ENCODE measurements at places on chromosomes 12 and 14.

- no peak for DNase-seq
These were observed 302.0 kb upstream of the SYT1 start for GRCh38 chr12:78562368-78563205.

GRCh38 chr12:62618930-62619329 lies 152.3 kb downstream of the MON2 start:
- DNase-seq = no peak

GRCh38 chr12:111377440-111377839 lies 8.5 kb upstream of the PHETA1 start:
- no peak for DNase-seq

- DNase-seq = no peak
These were observed 14.6 kb downstream of the CHST11 start for GRCh38 chr12:104471336-104471735.

DNA sequence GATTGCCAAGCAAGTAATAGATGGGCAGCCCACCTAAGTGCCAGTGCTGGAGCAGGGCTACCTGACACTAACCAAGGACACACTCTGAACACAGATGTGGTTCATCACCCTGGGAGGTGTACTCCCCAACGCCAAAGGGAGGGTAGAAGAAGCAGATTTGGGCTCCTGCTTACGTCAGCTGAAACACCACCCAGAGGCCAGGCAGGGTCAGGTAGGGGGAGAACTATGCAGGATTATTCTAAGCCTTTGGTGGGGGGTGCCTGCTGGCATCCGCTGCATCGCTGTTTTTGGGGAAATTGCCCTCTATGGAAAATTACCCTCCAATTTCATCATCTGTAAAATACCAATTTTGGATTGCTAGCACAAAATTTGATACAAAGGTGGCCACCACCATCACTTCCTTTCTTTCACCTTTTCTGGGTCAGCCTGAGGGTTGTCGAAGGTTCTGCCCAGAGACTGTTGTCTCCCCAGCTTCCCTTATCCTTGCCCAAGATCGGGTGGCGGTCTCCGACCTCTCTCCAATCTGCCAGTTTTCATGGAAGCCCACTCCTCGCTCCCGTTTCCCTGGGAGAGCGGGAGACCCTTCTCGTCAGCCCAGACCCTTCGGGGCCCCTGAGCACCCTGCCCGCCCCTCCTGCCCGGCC lies 535 bp downstream of the BIN2 start:
- DNase-seq = no peak

GRCh38 chr14:88613552-88614010 lies 50.7 kb downstream of the ZC3H14 start:
- DNase-seq = no peak

DNA sequence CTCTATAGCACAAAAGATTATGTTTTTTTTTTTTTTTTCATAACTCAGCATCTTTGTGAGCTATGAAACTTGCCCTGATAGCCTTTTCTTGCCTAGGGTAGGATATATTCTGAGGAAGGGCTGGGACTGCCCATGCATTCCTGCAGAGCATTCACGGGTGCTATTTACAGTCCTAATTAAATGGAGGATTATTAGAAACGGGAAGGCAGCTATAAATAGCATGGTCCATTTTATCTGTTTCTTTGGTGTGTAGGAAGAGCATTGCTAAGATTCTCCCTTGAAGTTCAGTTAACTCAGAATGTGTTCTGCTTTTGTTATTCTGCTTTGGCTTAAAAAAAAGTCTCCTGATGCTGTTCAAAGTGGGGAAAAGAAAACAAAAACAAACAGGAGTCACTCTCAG lies 630.9 kb downstream of the DIO2 start:
- DNase-seq = no peak

- DNase-seq = no peak
These were observed 7.1 kb downstream of the SNRNP35 start for GRCh38 chr12:123465084-123465483.

DNA sequence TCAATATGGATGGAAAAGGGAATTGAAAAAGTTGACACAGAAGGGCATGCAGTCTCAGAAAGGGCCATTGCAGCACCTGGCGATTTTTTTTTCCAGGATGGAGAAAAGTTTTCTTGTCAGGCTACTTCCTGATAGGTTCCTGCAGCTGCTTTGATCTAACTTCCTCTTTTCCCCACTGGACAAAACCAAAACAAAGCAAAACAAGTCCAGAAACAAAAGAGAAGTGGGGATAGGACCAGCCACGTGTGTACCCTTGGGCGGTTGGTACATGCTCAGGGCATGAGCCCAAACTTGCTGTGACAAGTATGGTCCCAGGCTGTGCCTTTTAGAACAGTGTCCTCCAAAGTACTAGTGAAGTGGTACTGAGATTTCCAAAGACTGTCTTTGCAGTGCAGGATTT lies 89.8 kb downstream of the CHST11 start:
- DNase-seq = no peak

DNA sequence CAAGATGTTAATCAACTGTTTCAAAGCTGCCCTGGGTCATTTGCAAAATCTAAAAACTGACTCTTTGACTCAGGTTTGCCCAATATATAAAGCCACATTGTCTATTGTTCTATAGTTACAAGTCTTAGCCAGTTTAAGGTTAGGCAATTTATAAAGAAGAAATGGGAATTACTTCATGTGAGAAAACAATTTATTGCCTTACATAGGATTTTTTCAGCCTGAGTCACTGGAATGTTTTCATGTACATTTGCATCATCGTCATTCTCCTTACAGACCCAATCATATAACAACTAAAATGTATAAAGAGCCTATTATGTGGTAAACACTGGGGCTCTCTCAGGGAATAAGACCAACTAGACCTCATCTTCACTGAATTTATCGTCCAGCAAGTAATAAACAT lies 100.3 kb upstream of the PLEKHG7 start:
- DNase-seq = no peak

- no peak for DNase-seq
These were observed 113.0 kb downstream of the DYRK2 start for GRCh38 chr12:67761566-67761965.

DNA sequence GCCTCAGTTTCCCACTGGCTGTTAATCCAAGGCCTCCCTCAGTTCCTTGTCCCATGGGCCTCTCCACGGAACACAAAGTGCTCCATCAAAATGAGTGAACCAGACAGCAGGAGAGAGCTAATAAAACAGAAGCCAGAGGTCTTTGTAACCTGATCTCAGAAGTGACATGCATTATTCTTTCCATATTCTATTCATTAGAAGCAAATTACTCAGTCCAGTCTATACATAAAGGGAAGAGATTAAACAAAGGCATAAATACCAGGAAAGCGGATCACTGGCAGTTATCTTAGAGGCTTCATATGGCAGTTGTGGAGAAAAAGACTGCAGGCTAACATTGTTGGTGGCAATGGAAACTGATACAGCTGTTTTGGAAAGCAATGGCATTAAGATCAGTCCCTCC lies 170.6 kb upstream of the GARIN6 start:
- DNase-seq = no peak

- no peak for DNase-seq
These were observed 128.2 kb upstream of the RTL1 start for GRCh38 chr14:101031721-101032120.

GRCh38 chr14:104941508-104942365 lies 17.1 kb downstream of the PLD4 start:
- DNase-seq = no peak

DNA sequence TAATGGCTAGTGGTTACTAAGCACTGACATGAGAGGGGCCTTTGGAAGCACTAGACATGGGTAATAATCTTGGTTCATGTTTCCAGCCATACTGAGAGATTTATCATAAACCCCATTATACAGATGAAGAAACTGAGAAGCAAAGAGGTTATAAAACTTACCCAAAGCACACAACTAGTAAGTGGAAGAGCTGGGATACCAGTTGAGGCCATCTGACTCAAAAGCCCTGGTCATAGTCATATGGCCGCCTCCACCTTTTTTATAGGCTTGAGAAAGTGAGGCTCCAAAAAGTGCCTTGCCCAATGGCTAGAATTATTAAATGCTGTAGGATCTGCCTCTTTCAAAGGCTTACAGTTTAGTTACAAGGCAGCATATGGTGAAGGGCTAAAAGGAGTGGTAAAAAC lies 944 bp downstream of the TXNRD1 start:
- DNase-seq = no peak

GRCh38 chr14:49424436-49425331 lies 161.5 kb downstream of the RPS29 start:
- no peak for DNase-seq

GRCh38 chr12:9509464-9510161 lies 98.1 kb downstream of the KLRB1 start:
- no peak for DNase-seq

- no peak for DNase-seq
These were observed 34.9 kb downstream of the PLEKHD1 start for GRCh38 chr14:69519204-69520100.

DNA sequence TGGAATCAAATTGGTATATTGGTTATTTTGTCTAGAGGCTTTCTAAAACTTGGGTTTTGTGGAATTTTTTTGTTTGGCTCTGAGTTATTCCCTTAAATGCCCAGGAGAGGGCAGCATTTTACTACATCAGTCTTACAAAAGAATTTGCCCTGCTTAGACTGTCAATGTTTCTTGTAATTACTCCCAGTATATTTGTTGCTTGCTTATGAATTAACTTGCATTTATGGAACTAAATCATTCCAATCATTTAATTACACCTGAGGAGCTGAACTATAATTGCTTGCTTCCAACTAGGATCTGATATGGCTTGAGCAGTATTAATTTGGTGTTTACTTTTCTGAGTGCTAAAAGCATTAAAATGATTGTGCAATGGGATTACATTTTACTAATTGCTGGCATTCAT lies 48.7 kb downstream of the MIPOL1 start:
- no peak for DNase-seq

DNA sequence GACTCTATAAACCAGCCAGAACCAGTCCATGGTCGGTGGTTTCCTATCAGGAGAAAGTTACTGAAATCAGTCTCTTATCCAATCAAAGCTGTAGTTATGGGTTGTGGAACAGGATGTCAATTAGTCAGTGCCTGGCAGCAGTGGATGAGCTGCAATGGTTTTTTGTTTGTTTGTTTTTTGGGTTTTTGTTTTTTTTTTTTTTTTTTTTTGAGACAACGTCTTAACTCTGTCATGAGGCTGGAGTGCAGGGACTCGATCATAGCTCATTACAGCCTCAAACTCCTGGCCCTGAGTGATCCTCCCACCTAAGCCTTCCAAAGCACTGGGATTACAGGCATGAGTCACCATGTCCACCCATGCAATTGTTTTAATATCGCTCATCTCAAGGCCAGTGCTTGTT lies 113.3 kb upstream of the CAND1 start:
- no peak for DNase-seq

DNA sequence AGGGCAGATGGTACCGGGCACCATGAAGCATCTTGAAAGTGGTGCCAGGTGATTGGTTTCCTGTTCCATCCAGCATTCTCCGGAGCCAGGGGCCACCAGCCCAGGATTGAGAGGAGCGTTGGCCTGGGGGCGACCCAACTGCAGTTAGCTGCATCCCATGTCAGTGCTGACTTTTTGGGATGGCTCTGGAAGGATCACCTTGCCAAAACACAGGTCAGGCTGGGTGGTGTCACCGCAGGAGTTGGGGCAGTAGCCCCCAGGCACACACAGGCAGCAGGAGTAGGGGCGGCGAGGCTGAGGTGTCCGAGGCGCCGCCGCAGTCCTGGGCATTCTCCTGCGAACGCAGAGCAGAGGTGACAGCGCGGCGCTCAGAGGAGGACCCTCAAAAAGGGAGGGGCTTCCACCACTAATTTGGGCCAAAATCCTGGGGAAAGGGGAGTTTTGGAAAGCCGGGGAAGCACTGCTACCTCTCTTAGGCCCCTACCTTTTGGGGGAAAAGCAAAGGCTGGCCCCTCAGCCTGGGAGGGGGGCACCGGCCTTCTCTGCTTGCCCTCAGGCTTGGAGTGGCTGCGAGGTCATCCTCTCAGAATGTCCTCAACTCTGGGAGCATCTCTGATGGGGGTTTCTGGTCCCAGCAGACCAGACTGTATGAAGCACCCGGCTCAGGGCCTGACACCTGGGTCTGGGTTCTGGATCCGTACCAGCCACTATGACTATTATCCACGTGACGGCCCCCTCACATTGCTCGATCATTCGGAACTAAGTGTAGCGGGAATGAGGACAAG lies 26.7 kb upstream of the LRTM2 start:
- no peak for DNase-seq

DNA sequence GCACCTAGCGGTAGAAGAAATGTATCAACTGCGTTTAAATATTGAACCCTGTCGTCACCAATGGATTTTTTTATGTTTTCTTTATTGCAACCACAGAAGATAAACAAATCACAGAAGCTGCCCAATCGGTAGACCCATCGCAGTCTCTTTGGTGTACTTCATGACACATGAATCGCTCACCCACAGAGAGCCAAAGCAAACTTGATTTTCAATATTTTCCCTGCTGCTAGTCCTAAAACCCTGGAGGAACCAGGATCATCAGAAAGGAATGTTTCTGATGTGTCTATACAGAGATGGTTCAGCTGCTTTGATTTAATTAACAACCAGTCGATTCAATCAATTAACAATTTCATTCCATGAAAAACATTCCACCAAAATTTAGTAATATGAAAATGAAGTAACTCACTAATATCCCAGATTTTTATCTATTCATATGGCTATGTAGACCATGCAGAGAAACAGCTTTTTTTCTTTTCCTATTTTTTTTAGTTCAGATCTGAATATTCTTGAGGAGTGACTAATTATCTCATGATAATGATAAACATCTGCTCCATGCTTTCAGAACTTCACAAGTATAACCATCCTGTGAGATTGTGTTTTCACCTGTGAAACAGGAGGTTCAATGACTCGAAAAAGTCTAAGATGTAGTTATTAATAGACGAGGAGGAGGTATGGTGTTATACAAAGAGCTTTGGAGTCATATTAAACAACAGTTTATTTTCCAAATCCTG lies 46.1 kb downstream of the DIO2 start:
- DNase-seq = no peak

DNA sequence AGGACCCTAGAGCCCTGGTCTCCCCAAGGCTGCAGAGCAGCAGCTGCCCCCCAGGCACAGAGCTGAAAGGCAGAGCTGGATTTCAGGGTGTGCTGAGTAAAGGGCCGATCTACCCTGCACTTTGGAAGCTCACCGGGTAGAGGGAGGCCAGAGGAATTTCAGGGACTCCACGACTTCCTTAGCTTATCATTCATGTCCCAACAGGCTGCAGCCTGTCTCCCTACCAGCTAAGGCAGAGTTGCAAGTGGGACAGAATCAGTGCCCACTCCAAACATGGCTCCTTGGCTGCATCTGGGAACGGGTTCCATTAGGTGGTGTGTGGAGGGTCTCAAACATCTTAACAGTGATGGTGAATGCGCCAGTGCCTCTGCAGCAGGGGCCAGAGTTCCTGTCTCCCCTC lies 27.5 kb downstream of the MMAB start:
- no peak for DNase-seq

GRCh38 chr14:54882521-54882920 lies 20.1 kb downstream of the GCH1 start:
- DNase-seq = no peak
